ENCODE measurements at places on chromosomes 3 and 15.

DNA sequence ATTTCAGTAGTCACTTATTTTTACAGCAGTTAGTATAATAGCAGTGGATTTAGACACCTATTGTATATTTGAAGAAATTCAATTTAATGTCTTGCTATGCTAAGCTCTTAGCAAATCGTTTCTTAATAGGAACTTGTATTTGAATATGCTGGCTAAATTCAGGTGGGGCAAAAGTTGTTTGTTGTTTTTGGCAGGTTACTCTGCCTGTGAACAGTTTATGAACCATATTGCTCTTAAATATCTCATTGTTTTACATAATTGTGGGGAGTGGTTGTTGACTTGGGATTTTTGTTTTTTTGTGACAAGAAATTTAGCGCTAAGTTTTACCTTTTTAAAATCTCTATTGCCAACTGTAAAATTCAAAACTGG, 43.4 kb downstream of the NR2C2 start:
- no peak for DNase-seq

DNA sequence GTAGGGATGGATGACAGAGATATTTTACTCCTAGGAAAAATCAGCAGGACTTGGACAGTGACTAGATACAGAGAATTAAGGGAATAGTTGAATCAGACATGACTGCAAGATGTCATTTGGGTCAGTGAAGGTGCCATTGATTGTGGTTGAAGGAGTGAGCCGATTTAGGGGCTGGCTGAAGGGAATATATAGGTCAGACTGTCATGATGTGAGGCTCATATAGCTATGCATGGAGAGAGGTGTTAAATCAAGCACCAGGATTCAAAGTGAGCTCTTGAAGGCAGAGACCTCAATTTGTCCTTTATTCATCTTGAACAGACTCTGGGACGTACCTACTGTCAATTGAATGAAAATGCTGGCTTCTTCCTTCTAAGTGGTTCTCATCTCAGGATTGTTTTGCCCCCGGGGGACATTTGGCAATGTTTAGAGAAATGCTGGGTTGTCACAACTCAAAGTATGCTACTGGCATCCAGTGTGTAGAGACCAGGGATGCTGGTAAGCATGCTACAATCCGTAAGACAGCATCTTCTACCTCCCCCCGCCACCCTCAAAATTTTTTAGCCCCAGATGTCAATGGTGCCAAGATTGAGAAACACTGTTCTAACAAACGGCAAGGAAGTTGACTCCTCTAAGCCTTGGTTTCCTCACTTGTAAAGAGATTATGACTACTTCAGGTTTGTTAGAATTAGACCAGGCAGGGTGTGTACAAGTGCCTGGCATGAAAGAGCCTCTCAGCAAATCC, 7.8 kb downstream of the ATP2C1 start:
- no peak for DNase-seq

DNA sequence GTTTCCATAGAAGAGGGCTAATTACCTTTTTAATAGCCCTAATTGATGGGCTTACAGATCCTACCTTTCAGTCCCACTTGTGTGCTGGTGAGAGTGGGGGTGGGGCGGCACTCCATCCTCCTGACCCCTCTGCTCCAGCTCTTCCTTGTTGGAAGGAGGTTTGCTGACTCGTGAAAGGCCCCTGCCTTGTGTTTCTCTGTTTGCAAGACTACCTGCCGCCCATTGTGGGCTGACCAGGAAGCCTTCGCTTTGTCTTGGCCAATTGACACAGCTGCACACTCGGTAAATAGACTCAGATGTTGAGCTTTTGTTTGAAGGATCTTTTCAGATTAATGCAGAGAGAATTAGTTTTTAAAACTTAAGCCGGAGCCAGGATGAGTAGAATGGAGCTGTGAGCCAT, 197.3 kb upstream of the HES1 start:
- DNase-seq: no peak

GRCh38 chr3:156676768-156677479, 2.5 kb downstream of the TIPARP start:
- no peak for DNase-seq

GRCh38 chr3:137134431-137134830, 176.6 kb downstream of the IL20RB start:
- no peak for DNase-seq
